ENCODE measurements at places on chromosomes 4 and X.

- no peak for DNase-seq
Measured at GRCh38 chr4:90184560-90184959, 57.4 kb downstream of the CCSER1 start.

- no peak for DNase-seq
Measured at GRCh38 chr4:150164956-150165629, 86.8 kb downstream of the DCLK2 start.

- DNase-seq, result no peak
Measured at GRCh38 chrX:79084923-79085322, 59.6 kb upstream of the GPR174 start.

DNA sequence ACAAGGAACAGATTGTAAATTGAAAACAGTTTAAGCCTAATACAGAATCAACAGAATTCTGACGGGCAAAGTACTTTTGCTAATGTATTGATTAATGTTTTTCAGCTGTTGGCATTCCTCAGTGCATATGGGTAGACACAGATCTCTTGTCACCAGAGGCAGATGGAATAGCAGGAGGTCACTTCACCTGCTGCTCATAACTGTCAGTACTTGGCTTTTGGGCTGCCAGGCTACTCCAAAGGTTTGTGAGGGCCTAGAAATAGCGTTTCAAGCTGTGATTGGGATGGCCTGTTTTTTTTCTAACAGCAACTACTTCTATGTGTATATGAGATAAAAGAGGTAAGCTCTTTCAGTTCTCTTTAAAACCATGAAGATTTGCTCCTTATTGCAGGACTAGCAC is 307.5 kb upstream of the ANXA10 start:
- DNase-seq, result no peak

DNA sequence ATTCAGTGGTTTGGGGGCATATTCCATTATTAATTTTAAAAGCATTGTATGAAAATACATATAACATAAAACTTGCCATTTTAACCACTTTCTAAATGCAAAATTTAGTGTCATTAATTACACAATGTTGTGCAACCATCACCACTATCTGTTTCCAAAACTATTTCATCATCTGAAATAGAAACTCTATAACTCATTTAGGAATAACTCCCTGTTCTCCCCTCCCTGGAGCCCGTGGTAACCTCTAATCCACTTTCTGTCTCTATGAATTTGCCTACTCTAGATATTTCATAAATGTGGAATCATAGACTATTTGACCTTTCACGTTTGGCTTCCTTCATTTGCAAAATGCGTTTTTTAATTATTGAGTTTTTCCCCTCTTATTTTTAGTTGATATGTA is 101.4 kb upstream of the GPC4 start:
- no peak for DNase-seq

DNA sequence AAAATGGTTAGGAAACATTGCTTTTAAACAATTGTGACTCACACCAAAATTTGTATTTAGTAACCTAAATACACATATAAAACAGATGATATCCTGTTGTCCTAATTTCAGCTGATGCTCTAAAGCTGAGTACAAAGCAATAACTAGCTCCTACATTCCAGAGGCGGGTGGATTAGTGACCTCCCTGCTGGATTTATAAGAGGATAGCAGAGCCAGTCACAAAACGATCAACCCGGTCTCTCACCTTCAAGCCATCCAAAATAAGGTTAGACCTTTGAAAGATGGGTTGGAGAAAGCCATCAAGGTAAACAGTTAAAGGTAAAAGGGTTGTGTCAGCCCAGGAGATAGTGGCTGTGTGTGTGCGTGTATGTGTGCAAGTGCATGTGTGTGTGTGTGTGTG is 43.2 kb upstream of the SFRP2 start:
- DNase-seq, result no peak

DNA sequence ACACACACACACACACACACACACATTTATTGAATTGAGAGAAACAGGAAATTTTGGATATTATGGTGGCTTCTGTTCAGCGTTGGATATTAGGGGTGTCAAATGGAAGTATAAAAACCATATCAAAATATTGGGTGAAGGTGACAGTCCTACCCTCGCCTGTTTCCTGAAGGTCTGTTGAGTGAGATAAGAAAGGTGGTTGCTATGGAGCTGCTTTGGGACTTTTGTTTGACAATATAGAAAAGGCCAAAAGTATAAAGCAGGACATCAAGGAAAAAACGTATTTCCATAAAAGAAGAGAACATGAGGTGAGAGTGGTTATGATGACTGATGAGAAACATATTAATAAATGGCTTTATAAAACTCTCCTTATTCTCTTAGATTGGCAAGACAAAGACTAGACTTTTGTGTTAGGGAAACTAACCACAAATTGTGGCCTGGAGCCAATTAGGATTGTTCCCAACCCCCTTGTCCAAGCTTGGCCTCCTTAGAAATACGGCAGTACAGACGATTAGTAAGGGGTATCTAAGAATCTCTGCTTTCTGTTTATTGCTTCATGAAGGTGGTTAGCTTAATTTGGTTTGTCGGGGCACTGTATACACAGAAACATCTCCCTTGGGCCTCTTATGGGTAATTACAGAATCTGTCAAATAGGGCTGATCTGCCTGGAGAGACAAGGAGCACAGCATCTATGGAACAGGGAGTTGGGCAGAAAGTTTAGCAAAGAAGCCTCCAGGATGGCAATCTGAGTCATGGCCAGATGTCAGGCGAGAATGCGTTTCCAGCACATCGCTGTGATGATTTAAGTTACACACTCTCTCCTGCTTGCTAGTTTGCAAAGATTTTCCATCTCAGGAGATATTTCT is 198.0 kb downstream of the CBR4 start:
- DNase-seq, result no peak

DNA sequence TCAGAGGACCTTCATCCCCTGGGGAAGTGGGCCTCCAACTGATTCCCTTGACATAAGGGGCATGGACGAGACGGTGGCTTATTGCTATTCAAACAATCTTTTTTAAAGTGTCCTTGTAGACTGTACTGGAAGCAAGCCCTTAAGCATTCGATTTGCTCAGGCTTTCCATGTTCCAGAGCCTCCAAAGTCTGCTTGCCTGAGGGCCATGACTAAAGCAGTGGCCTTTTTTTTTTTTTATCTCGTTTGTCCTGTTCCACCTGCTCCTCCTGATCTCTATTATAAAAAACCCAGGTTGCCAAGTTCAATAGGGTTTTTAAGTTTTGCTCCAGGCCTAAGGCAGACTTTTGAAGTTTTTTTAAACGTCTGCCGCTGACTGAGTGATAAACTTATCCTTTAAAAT is 103.7 kb upstream of the AADAT start:
- DNase-seq, result no peak

- no peak for DNase-seq
Measured at GRCh38 chr4:26786916-26787315, 73.7 kb upstream of the STIM2 start.

DNA sequence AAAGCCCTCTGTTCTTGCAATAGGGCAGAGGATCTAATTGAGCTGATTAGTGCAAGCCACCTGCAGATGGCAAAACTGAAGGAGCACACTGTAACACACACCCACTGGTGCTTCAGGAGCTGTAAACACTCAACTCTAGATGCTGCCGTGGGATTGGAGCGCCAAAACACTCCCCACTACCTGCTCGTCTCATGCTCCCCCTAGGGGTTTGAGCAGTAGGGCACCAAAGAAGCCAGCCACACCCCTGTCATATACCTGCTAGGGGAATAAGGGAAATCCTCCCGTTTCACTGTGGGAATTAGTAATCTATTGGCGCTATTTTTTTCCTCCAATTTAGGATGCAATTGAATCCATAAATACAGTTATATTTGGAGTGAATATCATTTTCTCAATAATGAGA is 360.2 kb downstream of the GLUD2 start:
- no peak for DNase-seq

DNA sequence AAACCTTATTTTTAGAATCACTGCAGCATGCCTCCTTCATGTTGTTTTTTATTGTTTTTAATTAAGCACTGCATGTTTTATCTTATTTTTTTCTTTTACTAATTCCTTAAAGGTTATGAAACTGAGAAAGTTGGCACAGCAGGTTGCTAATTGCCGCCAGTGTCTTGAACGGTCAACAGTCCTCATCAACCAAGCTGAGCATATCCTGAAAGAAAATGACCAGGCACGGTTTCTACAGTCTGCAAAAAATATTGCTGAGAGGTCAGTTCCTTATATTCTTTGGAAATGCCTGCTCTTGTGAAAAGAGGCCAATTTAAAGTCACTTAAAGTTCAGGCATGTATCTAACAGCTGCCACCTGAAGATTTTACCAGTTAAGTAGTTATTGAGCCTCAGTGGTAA is 76.8 kb downstream of the TEX13B start:
- no peak for DNase-seq

DNA sequence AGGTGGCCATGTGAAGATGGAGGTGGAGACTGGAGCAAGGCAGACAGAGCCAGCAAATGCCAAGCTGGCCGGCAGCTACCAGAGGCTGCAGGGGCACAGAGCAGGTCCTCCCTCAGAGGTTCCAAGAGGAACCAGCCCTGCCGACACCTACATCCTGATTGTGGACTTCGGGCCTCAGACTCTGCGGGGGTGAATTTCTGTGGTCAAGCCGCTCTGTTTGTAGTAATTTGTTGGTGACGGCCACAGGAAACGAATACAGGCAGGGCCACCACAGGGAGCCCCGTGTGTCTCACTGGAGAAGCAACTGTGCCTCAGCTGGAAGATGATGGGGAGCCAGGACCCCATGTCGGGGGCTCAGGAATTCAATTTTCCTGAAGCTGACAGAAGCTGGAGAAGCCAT is 28.3 kb downstream of the ZFYVE28 start:
- no peak for DNase-seq

DNA sequence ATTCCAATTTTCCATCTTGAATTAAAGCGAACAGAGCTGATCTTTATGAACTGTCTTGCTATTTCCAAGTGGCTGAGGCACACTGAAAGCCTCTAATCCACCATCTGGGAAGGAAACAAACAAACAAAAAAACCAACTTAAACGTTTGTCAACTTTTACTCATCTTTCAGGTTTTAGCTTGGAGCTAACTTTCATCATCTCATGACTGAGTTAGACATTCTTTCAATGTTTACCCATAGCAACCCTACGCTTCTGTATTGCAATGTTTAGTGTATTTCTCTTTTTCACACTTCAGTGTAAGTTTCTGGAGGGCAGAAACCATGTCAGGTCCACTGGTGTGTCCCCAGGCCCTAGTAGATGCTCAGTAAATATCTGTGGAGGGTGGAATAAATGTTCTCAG is 343.8 kb downstream of the GBA3 start:
- DNase-seq, result no peak

DNA sequence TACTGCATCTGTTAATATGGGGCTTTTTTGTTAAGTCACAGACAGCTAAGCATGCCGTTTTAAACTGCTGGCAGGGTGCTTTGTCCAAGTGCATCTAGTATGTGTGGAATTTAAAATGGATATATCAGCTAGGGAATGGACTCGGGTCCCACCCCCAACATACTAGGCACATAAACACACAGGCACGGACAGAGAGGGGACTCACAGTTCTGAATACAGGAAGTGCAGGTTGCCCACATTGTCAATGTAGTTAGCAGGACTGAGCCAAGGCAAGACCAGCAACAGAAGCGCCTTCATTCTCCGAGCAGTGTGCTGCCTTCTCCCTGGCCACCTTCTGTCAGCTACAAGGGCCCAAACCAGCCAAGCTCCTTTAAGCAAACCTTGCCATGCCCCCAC is 33.6 kb downstream of the LNX1 start:
- no peak for DNase-seq

GRCh38 chr4:59643682-59644081 is 1556.4 kb upstream of the ADGRL3 start:
- no peak for DNase-seq

DNA sequence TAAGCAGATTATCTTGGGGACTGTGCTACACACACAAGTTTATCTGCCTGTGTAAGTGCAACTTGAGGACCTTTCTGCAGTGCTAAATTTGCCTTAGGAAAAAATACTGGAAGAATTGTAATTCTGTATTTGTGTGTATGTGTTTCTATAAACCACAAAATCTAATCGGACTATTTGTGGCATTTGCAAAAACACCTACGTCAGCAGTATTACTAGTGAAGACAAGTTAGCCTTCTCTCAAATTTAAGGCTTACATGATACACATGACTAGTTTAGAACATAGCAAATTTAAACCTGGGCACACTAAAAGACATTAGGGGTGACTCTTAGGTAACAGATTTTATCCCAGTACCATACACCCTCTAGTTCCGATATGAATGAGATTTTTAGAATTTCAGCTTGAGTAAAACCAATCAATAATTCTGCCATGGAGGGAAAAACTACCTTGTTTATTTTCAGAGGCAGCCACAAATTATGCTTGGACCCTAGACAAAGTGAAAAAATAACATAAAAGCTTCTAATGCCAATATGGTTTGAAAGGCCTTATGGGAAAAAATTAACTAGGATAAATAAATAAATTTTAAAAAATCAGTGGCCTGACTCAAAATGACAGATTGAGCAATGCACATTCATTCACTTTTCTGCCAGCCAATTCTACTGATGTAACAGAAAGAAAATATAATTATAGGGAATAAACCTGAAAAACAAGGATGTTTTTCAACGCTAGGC is 176.4 kb downstream of the SNCA start:
- DNase-seq, result no peak

DNA sequence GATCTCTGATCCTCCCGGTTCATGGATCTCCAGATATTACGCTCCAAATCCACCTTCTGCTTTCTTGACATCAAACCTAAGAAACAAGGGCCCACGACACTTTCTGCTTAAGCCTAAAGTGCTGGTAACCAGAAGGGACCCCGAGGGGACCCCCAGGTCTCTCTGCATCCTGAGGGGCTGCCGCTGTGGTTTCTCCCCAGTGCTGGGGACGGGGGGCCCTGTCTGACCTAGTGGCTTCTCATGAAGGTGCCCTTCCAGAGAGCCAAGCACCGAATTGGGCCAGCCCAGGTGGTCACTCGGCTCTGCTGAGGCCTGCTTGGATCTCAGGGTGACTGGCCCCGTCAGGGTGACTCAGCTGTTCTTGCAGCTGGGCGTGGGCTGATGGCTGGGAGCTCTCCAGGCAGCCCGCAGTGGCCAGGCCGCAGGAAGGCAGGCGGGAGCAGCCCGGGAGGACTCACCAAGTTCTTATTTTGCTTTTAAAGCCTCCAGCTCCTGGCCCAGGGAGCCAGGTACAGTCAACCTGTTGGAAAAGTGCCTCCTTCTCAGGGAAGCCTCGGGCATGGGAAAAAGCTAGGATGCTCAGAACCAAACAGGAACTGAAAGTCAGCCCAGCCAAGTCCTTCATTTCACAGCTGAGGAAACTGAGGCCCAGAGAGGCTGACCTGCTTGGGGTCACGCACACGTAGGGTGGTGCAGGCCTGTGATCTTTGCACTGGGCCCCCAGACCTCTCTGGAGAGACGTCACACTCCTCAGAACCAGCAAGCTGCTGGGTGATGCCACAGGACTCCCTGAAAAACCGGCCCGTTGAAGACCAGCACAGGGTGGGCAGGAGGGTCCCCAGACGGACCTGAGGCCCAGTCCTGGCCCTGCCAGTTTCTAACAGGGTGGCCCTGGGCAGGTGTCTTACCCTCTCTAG is 16.7 kb downstream of the BLOC1S4 start:
- no peak for DNase-seq

- no peak for DNase-seq
Measured at GRCh38 chr4:40439519-40439918, 104.4 kb downstream of the CHRNA9 start.

Measured in T-helper 17 cell (primary cell).